ENCODE measurements at places on chromosomes 11 and 22. TPM values are rescaled to one million over a fixed set of nuclear protein-coding genes. Genes with fewer than 3 reads are reported as not detected.

DNA sequence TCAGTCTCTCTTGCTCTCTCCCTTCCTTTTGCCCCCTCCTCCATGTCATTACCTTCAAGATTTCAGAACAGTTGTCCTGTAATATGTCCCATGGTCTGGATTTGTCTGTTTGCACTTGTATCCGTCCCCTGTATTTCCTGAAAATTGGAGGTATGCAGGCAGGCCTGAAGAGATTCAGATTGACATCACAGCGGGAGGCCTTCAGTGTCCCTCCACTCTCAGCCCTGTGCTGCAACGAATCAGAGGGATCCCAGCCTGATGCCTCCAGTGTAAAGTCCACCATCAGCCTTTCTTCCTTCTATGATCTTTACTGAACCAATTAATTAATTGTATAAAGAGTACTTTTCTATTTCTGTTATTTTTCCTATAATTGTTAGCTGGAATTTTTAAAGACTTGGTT, 57.3 kb downstream of the ELMOD1 start:
- DNase-seq: no peak

DNA sequence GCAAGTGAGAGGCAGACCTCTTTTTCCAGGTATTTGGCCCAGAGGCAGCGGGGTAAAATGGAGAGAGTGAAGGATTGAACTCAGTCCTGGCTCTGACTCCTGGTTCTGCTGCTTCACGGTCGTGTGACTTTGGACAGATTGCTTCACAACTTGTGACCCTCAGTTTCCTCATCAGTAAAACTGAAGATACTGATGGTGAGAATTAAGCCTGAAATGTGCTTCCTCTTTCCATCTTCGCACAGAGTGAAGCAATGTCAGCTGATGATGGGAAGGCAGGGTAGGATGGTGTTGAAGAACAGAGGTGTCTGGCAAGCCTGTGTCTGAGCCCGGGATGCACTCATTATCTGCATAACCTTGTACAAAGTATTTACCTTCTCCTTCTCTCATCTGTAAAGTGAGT, 59.0 kb downstream of the UBASH3B start:
- no peak for DNase-seq

- DNase-seq: peak; percentile 91
Measured at GRCh38 chr22:41780746-41781505, 19.6 kb upstream of the CCDC134 start.

- no peak for DNase-seq
Measured at GRCh38 chr11:30956751-30957150, 370.6 kb upstream of the MPPED2 start.

- DNase-seq: no peak
Measured at GRCh38 chr11:133354069-133354468, 178.2 kb downstream of the OPCML start.

GRCh38 chr11:108221911-108222573, 396 bp downstream of the NPAT start:
- peak; percentile 82 for DNase-seq

DNA sequence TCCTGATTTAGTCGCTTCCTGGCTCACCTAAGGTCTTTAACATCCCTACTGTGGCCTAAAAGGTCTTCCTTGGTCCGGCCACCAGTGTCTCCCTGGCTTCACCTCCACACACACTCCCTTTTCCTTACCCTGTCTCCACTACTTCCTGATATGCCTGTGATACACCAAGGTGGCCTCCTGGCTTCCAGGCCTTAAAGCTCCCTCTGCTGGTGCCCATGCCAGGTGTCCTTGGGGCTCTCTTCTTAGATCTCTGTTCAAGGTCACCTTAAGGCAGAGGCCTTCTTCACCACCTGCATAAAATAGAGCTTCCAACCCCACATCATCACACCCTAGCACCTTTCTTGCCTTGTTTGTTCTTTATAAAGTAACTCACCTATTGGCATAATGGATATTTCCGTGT, 787.7 kb downstream of the NTM start:
- no peak for DNase-seq

- no peak for DNase-seq
Measured at GRCh38 chr11:14308114-14308896, 50.7 kb downstream of the RRAS2 start.

- no peak for DNase-seq
Measured at GRCh38 chr11:61505640-61506155, 2.9 kb upstream of the LRRC10B start.

DNA sequence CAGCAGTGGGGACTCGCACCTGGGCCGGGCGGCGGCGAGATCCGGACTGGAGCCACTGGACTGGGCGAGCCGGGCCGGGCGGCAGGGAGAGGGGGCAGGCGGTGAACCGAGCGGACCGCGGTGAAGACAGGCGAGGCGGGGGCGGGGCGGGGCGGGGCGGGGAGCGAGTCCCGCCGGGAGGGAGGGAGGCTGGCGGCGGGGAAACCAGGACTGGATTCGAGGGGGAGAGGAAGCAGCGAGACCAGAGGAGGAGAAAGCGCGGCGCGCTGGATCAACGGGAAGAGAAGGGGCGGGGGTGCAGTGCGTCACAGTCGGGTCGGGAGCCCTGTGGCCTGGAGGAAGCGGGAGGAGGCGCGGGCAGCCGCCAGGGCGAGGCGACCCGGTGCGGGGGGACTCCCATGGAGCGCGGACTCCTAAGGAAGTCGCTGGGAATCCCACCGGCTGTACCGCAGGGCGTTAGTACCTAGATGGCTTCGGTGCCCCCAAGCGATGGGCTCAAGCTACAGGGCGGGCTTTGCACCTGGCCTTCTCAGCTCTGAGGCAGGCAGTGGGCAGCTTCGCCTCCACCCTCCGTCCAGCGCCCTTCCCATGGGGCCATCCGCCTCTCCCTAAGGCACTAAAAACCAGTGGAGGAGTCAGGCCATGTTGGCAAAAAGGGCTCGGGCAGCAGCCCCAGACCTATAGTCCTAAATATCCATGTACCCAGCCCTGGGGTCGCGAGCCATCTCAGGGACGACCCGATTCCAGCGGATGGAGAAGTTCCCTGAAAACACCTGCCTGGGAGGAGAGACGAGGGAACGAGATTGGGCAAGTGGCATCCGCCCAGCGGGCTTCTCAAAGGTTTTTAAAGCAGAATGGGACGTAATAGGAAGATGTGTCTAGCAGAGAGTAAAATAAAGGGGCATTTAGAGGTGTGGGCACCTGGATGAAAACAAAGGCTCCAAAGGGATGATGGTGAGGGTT, at the start of gene TMEM121B:
Gene TMEM121B (minus strand): TSS at position 128 of the 963 bp plus-strand sequence. CDS start 233 bp downstream, outside the sequence.
- peak; percentile 91 for DNase-seq

- DNase-seq: no peak
Measured at GRCh38 chr11:76557466-76557865, 112.6 kb downstream of the EMSY start.

DNA sequence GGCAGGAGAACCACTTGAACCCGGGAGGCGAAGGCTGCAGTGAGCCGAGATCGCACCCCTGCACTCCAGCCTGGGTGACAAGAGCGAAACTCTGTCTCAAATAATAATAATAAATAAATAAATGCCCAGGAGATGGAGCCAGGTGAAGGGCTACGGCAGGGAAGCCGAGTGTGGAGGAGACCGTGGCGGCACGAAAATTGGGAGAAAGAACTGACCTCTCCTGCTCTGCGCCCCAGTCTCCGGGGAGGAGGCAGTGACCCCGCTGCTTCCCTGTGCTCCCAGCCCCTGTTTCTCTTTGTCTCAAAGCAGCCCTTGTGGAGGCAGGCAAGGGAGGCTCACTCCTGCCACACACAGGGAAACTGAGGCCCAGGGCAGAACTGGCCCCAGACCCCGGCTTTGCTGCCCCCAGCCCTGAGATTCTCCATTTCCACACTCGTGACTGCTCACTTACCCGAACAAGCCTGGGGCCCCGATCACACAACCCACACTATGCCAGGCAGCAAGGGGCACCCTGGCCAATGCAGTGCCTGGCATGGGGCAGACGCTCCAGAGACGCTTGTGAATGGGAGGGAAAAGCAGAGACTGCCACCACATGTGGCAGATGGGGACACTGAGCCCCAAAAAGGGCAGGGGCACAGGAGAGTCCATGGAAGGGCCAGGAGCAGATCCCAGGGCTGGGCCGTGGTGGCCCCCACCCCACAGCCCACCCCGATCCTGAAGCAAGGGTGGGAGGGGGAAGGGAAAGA, 80.4 kb upstream of the PRR5 start:
- peak; percentile 71 for DNase-seq

DNA sequence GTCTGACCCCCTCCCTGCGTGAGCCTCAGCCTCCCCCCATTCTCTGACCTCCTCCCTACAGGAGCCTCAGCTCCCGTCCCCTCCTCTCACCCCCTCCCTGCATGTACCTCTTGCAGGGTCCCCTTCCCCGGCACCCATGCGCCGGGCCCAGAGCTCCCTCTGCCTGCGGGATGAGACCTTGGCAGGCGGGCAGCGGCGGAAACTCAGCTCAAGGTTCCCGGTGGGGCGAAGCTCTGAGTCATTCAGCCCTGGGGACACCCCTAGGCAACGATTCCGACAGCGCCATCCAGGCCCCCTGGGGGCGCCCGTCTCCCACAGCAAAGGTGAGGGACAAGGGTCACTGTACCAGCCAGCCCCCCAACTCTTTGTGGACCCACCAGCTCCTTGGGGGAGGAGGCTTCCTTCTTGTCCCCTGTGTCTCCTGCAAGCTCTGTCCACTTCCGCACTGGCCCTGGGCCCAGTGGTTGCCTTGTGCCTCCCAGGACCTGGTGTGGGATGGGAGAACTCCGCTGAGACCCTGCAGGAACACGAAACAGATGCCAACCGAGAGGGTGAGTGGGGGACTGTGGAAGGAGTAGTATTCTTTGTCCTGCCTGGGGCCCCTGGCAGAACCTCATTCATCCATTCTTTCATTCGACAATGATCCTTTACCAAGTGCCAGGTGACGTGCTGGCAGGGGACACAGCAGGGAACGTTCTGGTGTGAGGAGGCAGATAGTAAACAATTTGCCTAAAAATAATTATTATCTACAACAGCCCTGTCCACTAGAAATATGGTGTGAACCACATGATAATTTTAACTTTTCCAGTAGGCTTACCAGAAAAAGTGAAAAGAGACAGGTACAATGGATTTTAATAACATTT, 3.7 kb upstream of the RPS6KA4 start:
- DNase-seq: peak; percentile 94

DNA sequence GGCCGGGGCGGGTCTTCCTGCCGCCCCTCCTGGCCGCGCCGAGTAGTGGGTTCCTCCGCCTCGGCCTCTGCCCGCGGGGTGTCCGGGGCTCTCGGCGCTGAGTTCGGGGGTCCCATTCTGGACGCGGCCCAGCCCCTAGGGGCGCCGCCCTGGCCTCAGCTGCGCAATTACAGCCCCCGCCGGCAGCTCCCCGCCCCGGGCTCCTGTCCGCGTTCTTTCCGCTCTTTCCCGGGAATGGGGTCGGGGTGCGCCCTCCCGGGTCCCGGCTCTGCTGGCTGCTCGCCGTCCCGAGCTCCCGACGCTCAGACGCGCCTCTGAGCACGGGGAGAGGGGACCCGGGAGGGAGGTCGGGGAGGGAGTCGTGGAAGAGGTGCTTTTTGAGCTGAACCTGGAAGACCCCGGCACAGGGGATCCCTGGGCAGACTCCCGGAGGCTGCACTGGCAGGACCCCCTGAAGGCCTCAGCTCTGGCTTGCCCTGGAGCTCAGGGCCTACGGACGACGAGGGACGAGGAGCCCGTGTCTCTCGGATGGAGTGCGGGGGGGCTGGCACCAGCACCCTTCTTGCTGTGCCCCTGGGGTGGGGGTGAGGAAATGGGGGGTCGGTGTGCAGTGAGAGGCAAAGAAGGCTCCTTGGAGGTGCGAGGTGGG, 558 bp downstream of the TSPAN4 start:
- no peak for DNase-seq

GRCh38 chr11:96197801-96198701, 144.9 kb downstream of the MAML2 start:
- DNase-seq: no peak

The OR4A16 gene
- total RNA-seq: not detected

The APOL4 gene
- 7.5 TPM for total RNA-seq

The NXPE4 gene
- total RNA-seq: not detected
